ENCODE measurements at places on chromosomes 6 and 20. TPM values are rescaled to one million over a fixed set of nuclear protein-coding genes. Genes with fewer than 3 reads are reported as not detected.

- DNase-seq, result no peak
Measured at GRCh38 chr6:97288188-97288587, 5.2 kb upstream of the MMS22L start.

DNA sequence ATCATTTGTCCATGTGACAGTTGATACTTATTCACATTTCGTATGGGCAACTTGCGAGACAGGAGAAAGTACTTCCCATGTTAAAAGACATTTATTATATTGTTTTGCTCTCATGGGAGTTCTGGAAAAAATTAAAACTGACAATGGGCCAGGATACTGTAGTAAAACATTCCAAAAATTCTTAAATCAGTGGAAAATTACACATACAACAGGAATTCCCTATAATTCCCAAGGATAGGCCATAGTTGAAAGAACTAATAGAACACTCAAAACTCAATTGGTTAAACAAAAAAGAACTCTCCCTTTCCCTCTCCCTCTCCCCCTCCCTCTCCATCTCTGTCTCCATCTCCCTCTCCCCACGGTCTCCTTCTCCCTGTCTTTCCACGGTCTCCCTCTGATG lies 19.4 kb upstream of the EIF2S2 start:
- no peak for DNase-seq

The SYTL3 gene
- 4.1 TPM for total RNA-seq

- DNase-seq, result no peak
Measured at GRCh38 chr6:282867-283416, 9.3 kb upstream of the DUSP22 start.

DNA sequence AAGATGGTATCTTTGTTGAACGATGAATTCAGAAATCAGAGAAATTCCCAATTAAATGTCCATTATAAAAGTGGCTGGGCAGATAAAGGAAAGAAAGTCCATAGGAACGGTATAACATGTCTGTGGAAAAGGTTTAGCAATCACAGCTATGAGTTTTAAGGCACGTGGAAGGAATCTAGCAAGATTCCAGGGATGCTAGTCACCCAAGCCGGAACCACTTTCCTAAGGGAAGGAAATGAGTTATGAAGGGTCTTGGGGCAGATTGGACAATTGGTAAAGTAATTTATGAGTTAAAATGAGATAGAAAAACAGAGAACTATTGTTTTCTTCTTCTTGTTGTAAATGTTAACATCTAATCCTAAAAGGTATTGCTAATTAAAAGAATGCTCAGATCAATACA lies 384.8 kb downstream of the ADGRB3 start:
- no peak for DNase-seq

- DNase-seq, result no peak
Measured at GRCh38 chr20:34920055-34920454, 35.6 kb downstream of the GSS start.

The ASIP gene
- not detected for total RNA-seq

The PLN gene
- total RNA-seq, result 152 TPM

The QRSL1 gene
- total RNA-seq, result 12.2 TPM

DNA sequence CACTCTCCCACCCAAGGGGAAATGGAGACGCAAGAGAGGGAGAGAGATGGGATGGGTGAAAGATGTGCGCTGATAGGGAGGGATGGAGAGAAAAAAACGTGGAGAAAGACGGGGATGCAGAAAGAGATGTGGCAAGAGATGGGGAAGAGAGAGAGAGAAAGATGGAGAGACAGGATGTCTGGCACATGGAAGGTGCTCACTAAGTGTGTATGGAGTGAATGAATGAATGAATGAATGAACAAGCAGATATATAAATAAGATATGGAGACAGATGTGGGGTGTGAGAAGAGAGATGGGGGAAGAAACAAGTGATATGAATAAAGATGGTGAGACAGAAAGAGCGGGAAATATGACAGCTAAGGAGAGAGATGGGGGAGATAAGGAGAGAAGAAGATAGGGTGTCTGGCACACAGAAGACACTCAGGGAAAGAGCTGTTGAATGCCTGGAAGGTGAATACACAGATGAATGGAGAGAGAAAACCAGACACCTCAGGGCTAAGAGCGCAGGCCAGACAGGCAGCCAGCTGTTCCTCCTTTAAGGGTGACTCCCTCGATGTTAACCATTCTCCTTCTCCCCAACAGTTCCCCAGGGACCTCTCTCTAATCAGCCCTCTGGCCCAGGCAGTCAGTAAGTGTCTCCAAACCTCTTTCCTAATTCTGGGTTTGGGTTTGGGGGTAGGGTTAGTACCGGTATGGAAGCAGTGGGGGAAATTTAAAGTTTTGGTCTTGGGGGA lies 754 bp downstream of the TNF start:
- no peak for DNase-seq

DNA sequence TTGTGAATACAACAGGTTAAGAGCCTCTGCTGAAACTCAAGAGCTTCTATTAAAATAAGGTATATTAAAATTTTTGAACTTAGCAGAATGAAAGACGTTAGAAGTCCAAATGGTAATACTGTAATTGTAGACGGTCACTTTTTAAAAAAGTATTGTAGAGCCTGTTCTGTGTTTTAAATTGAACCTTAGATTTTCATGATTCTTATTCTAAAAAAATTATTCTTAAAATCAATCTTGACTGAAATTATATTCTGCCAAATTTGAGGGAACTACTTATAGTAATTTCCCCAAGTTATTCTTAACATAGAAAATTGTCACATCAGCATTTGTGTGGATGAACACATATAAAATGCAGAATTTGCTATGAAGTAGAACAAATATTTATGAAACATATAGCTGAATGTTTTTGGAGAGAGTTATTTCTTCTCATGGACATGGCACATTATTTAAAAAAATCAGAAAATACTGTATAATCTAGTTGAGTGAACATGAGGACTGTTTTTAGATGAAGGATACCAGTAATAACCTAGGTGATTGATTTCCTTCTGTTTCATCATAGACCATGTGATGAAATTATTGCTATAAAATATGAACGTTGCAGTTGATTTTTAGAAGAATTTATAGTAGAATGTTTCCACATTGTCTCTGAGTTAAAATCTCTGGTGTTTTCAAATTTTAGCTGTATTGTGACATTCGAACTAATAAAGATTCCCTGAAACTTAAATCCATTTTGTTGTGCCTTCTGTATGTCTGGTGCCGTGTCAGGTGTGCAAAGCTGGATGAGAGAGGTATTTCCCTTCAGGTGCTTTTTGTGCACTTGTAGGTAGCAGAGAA lies 2.8 kb downstream of the TBPL1 start:
- no peak for DNase-seq

- DNase-seq, result no peak
Measured at GRCh38 chr6:144617191-144617590, 332.1 kb downstream of the UTRN start.

GRCh38 chr6:119241111-119241465 lies 108.5 kb downstream of the MAN1A1 start:
- peak; percentile 24 for DNase-seq

DNA sequence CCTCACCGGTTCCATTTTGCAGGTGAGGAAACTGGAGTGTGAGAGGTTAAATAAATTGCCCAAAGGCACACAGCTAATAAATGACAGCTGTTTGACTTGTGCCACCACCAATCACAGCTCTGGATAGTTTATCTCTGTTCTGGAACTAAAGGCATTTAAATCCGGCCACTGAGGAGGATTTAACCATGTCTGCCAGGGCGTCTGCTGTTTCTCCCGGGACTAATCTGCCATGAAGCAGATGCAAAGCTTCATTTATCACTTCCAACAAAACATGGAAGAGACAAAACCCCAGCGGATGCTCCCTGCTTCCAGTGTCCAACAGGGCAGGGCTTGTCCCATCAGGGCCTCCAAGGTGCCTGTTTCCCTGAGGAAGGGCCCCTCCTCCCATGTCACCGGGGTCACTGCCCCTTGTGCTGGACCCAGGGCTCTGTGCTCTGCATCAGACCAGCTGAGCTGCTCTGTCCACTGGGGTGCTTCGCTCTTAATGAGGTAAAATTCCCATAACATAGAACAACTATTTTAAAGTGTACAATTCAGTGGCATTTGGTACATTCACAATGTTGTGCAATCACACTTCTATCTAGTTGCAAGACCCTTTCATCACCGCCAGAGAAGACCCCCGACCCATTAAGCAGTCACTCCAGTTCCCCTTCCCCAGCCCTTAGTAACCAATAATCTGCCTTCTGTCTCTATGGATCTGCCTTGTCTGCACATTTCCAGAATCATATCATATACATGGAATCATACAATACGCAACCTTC lies 244.3 kb downstream of the PTPRT start:
- DNase-seq, result no peak

GRCh38 chr6:157221817-157222175 lies 101.5 kb downstream of the TMEM242 start:
- no peak for DNase-seq

- no peak for DNase-seq
Measured at GRCh38 chr6:5811997-5812396, 194.7 kb downstream of the NRN1 start.

The RMND1 gene
- total RNA-seq, result 16.0 TPM

- DNase-seq, result no peak
Measured at GRCh38 chr6:78353040-78353439, 514.3 kb upstream of the IRAK1BP1 start.

- DNase-seq, result no peak
Measured at GRCh38 chr6:109227646-109228045, 132.3 kb downstream of the CEP57L1 start.

- no peak for DNase-seq
Measured at GRCh38 chr6:117409863-117410262, 15.9 kb downstream of the ROS1 start.

GRCh38 chr6:56992703-56993102 lies 37.8 kb downstream of the BEND6 start:
- DNase-seq, result no peak

DNA sequence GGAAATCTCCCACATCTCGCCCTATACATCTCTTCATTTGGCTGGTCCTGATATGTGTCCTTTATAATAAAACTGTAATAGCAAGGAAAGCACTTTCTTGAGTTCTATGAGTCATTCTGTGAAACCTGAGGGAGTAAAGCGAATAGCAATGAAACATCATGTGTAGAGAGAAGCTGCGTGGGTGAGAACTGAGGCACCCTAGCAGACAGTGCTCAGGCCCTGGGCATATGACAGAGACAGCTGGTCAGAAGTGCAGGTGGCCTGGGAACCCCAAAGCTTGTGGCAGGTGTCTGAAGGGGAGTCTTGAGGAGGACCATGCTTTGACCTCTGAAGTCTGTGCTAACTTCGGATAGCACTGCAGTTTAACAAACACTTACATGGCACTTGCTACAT lies 1.3 kb upstream of the BLOC1S5 start:
- no peak for DNase-seq

GRCh38 chr6:25921525-25922203 lies 8.8 kb downstream of the SLC17A2 start:
- DNase-seq, result no peak

The C20orf202 gene
- 0.66 TPM for total RNA-seq

- DNase-seq, result no peak
Measured at GRCh38 chr6:129242546-129242945, 359.6 kb downstream of the LAMA2 start.

The GPR6 gene
- total RNA-seq, result not detected

The SSTR4 gene
- not detected for total RNA-seq

- DNase-seq, result no peak
Measured at GRCh38 chr6:31170600-31170881, at the start of gene POU5F1. Gene POU5F1, minus strand, starts transcription at chr6:31170682. Its CDS starts 62 bp downstream, at chr6:31170620.

The ARFRP1 gene
- 52.2 TPM for total RNA-seq

- no peak for DNase-seq
Measured at GRCh38 chr6:116842459-116842858, 13.6 kb upstream of the GPRC6A start.

All from mucosa of gallbladder (tissue), 1 donor.